ENCODE measurements at places on chromosomes 12 and 14. TPM values are rescaled to one million over a fixed set of nuclear protein-coding genes. Genes with fewer than 3 reads are reported as not detected.

DNA sequence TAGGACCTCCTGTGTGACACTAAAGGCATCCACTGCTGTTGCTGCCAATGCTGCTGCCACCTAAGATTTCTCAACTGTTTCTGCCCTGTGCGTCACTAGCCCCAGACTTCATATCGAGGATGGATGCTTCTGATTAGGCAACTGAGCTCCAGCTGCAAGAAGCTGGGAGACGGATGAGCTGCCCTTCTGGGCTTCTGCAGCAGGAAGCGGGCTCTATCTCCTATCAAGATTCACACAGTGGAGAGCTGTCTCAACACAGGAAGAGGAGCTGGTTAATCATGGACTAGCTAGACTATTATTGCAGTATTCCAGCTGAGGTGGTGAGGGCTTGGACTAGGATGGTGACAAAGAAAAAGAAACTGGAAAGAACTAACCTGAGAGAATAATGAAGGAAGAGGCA is 59.2 kb upstream of the PELI2 start:
- DNase-seq = no peak

GRCh38 chr12:121423682-121424623 is 24.0 kb downstream of the RNF34 start:
- no peak for DNase-seq

DNA sequence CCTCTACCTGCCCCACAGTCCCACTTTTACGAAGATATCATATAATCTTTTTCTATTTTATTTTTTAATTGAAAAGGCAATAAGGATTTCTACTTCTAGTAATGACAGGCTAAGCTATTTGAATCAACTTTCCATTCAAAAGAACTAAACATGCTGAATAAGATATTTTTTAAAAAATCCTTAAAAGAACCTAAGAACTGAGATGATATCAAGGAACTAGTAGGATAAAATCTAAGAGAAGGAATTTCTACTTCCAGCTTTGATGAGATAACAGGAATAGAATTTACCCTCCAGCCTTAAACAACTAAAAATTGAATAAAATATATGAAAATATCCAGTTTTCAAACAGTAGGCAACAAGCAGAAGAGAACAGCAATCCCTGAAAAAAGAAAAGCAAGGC is 69.0 kb downstream of the TMEM116 start:
- no peak for DNase-seq

ULK1 gene
- total RNA-seq = 31.7 TPM

DNA sequence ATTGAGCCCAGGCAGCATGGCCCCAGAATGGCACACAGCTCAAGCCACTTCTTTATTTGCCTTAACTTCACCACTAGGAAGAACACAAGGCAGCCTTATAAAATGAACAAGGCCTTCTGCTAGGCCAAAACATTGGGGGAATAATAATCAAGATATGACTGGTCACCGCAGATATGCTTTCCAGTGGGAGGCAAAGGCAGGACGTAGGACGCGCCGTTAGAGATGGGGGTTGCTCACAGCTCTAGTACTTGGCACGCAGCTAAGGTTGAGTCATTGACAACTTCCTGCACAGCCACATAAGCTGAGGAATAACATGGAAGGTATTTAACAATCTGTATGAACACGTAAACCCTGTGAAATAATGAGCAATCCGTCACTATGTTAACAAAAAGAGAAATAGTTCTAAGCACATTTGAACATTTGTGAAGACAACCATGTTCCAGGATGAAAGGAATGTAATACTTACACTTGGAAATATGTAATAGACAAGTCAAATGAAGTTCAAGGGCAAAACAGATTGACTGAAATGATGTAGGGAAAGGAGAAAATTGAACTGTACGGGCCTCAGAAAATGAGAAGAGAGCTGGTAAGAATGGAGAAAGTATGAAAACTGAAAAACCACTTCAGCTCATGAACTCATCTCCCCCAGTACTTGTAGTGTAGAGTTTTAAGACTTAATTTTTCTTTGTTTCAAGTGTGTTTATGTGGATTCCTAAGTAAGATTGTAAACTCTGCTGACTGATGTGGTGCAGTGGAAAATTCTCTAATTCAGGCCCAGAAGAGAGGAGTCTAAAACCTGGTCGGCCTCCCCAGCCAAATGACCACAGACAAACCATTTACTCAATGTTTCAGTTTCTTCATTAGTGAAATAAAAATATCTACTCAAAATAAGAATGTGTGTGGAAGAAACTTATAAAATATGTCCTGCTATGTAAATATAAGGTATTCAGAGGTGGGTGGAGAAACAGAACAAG is 59.3 kb upstream of the CCDC91 start:
- DNase-seq = peak; percentile 66

DNA sequence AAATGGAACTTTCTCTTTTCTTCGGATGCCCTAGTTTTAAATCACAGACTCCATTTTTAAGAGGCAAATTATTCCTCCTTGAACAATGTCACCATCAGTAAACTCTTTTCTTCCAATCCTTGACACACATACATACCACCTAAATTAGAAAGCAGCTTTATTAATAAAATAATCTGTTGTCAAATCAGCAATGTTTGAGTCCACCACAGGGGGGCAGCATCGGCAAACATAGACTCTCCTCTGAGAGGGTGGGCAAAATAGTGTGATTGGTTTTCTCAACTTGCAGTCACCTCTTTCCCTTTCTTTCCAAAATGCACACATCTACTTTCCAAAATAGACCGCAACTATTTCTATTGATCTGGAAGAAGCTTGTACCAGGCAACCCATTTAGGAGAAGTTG is 438.4 kb upstream of the OR4E1 start:
- peak; percentile 18 for DNase-seq

DNA sequence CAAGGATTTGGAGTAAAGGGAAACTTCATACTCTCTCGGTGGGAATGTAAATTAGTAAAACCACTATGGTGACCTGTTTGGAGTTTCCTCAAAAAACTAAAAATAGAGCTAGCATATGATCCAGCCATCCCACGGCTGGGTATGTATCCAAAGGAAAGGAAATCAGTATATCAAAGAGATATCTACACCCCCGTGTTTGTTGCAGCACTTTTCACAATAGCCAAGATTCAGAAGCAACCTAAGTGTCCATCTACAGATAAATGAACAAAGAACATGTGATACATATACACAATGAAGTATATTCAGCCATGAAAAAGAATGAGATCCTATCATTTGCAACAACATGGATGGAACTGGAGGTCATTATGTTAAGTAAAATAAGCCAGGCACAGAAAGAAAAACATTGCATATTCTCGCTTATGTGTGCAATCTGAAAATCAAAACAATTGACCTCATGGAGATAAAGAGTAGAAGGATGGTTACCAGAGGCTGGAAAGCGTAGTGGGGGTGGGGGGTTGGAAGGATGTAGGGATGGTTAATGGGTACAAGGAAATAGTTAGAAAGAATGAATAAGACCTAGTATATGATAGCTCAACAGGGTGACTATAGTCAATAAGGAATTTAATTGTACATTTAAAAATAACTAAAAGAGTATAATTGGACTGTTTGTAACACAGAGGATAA is 468.0 kb downstream of the BCAT1 start:
- DNase-seq = no peak

SMIM41 gene
- total RNA-seq = not detected

DNA sequence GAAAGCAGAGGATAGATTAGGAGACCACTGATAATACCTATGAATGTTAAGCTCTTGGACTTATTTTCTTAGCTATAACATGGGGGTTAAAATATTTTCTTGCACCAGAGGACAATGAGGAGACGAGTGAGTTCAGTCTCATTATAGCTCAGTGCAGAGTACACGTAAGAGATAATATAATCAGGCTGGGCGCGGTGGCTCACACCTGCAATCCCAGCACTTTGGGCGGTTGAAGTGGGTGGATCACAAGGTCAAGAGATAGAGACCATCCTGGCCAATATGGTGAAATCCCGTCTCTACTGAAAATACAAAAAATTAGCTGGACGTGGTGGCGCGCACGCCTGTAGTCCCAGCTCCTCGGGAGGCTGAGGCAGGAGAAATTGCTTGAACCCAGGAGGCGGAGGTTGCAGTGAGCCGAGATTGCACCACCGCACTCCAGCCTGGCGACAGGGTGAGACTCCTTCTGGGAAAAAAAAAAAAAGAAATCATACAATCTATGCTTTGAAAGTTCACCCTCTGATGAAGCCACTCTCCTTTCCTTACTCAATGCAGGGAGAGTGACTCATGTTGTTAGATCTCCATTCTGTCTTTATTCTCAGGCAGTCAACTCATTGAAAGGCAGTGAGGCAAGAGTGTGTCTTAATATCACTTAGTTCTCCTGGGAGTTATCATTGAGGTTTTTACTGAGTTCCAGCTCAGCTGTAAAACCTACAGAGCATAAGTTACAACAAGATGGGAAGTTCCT is 134.2 kb downstream of the SYNE2 start:
- peak; percentile 24 for DNase-seq

DNA sequence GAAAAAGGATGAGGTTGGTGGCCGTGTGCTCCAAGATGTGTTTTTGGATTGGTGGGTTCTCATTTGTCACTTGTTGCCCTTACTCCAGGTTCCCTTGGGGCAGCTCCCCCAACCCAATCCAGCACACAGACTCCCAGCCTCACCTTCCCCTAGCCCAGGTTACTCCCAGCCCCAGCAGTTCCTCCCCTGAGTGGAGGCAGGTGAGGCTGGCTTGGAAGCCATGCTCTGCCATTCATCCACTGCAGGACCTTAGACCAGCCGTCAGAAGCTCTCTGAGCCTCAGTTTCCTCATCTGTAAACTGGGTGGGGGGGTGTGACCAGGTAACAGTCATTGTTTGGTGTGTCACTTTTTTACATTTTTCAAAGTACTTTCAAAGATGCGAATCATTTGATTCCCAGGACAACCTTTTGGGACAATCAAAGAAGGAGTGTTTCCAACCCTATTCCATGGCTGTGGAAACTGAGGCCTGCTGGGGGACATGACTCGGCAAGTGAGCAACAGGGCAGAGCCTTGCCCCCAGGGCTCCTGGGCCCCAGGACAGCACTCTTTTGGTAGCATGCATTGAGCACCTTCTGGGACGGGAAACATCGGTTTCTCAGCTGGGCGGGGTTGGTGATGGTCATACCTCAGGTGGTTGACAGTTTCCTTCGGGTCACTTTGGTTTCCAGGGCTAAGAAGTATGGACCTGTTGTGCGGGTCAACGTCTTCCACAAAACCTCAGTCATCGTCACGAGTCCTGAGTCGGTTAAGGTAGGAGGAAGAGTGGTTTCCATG is 7.2 kb downstream of the CYP46A1 start:
- no peak for DNase-seq

- DNase-seq = no peak
Measured at GRCh38 chr14:34044666-34045306, 93.9 kb upstream of the EGLN3 start.

DNA sequence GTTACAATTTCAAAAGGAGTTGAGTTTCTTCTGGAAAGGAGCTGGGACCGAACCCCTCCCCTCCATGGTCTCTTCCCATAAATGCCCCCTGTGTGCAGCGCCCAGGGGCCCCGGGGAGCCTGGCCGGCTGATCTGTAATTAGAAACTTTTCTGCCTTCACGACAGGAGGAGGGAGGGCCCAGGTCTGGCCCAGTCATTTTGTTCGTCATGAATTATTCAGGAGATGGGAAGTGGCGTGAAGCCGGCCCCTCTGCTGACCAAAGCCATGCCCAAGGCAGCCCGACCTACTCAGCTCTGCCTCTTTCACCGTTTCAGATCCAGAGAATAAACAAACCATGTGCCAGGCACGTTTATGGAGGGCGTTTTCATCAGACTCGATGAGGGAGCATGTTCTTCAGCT is 33.3 kb upstream of the MSI1 start:
- DNase-seq = no peak

RIPK3 gene
- not detected for total RNA-seq

DBX2 gene
- total RNA-seq = not detected

PTHLH gene
- 3.1 TPM for total RNA-seq

LRTM2 gene
- total RNA-seq = not detected

RFX4 gene
- total RNA-seq = not detected

GRCh38 chr14:93054006-93054405 is 61.7 kb downstream of the ITPK1 start:
- no peak for DNase-seq

SRRM4 gene
- not detected for total RNA-seq

NKX2-8 gene
- total RNA-seq = 0.46 TPM

DNA sequence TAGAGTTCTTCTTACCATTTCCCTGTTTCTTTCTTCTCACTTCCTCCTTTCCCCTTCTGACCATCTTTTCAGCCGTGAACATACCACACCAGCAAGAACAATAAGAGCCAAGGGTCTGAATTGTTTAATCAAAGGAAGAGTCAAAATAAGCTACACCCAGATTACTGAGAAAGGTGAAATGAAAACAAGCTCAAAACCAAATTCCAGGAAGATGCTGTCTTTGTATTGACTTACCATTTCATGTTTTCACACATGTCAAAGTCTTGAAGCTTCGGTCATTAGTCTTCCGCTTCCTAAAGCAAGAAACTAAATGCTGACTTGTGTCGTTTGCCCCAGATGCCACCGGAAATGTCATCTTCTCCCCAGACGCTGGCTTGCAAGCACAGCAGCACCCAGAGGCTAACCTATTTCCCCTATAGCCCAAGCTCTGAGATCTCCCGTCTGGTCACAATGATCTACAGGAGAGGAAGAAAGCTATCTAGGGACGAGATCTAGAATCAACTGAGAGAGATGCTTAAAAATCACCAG is 136.5 kb upstream of the AMIGO2 start:
- DNase-seq = no peak

DNA sequence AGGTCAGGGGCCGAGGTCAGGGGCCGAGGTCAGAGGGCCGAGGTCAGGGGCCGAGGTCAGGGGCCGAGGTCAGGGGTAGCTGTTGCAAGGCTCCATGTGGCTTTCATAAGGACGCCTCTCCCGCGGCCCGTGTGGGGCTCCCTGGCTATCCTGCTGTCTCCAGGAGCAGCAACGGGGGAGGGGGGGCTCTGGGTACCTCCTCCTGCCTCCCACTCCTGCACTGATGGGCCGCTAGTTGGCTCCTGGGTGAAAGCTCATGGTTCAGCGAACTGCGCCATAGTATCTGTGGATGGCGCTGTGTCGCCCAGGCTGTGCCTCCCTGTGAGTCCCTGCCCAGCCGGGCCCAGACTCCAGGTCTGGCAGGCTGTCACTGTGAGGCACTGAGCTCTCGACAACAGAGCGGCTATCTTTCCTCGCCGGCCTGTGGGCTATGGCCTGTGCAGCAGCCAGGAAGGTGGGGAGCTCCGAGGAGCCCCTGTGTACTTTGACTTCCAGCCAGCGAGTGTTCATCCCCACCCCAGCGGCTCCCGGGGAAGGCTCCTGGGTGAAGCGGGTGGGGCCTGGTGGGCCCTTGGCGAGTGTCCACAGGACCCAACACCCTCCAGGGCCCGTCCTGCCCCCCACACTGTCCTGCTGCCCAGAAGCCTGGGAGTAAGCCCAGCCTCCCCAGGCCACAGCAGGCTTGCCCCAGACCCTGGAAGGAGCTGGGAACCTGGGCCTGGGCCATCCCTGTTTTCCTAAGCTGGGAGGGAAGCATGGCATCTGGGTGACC is 8.1 kb downstream of the RFLNA start:
- no peak for DNase-seq

DNA sequence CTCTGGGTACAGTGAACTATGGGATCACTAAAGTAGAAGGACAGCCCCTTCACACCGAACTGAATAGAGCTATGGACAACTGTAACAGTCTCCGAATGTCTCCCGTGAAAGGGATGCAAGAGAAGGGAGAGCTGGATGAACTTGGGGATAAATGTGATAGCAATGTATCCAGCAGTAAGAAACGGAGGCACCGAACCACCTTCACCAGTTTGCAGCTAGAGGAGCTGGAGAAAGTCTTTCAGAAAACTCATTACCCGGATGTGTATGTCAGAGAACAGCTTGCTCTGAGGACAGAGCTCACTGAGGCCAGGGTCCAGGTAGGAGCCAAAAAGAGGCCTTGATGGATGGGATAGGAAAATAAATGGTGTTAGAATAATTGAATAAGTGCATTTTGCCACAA is 3.5 kb downstream of the ALX1 start:
- no peak for DNase-seq

Data from NCI-H460 (cell line).